ENCODE measurements at places on chromosomes 6 and 20.

DNA sequence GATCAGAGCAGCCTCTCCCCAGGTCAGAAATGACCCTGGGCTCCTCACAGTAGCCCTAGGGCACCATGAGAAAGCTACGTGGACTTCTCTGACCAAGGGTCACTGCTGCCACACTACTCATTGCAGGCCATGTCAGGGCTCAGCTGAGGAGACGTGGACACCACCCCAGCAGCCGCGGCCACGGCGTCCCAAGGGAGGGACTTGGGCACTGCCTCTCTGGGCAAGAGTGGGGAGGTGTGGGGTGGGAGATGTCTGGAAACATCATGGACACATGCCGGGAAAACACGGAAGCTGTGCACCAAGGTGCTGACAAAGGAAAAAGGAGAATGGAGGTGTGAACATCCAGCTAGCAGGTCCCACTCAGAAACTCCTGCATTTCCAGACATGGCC lies 9.0 kb downstream of the GMEB2 start:
- DNase-seq: no peak

- DNase-seq: no peak
Observed at GRCh38 chr20:47795214-47795907, 10.1 kb upstream of the SULF2 start.

- DNase-seq: no peak
Observed at GRCh38 chr6:107673076-107673494, 151.0 kb downstream of the SCML4 start.

DNA sequence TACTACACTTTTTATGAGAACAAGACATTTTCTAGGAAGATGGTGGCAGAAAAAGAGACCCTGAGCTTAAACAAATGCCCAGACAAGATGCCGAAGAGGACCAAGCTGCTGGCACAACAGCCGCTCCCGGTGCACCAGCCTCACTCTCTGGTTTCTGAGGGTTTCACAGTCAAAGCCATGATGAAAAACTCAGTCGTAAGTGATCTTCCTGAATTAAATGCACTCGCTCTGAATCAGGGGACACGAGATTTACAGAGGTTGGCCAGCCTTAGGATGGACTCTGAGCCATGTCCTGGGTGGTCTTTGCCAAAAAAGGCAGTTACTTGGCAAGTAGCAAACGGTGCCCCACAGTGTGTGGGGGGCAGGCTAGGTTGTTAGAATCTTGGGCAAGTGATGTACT lies 423 bp downstream of the PACRG start:
- DNase-seq: no peak

GRCh38 chr6:92538275-92538674 lies 881.1 kb downstream of the EPHA7 start:
- no peak for DNase-seq

All from CD4-positive, alpha-beta T cell treated with Interleukin-4 for 4 hours (primary cell).